ENCODE measurements at places on chromosomes 12 and 14. TPM values are rescaled to one million over a fixed set of nuclear protein-coding genes. Genes with fewer than 3 reads are reported as not detected.
A peak's percentile ranks its signal among the peaks of the same experiment; 100 is the strongest.

Gene HAL
- polyA plus RNA-seq = not detected

Gene OR6C1
- polyA plus RNA-seq = not detected

Gene KRT72
- polyA plus RNA-seq = not detected

- no peak for DNase-seq
These were observed 55.9 kb upstream of the RERGL start for GRCh38 chr12:18145924-18146323.

DNA sequence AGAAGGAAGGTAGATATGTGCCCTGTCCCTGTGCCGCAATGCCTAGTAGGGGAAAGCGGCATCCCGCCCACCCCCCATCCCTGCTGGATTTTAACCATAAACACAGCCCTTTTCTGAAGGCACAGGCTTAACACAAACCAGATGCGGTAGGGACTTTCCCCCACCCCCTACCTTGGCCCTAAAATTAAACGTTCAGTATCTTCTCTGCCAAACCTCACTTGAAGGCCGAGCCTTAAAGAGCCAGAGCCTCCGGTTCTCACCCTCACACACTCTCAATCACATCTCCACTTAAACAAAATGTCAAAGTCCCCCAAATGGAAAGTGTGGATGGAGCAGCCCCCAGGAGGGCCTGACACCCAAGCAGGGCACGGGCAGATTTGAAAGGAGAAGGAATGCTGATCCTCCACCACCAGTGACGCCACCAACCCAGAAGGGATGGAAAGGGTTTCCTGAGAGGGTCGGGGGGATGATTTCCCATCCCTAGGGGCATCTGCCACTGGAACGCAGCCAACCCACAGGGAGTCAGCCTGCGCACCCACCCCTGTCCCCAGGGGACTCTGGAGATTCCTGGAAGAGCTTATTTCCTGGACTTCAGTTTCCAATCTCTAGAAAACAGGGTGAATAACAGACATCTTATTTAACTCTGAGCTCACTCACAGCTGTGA is 26.4 kb downstream of the ACTN1 start:
- DNase-seq = no peak

Gene NKX2-8
- polyA plus RNA-seq = not detected

Gene CDKN1B
- 27.9 TPM for polyA plus RNA-seq

Gene BMAL2
- polyA plus RNA-seq = 0.47 TPM

DNA sequence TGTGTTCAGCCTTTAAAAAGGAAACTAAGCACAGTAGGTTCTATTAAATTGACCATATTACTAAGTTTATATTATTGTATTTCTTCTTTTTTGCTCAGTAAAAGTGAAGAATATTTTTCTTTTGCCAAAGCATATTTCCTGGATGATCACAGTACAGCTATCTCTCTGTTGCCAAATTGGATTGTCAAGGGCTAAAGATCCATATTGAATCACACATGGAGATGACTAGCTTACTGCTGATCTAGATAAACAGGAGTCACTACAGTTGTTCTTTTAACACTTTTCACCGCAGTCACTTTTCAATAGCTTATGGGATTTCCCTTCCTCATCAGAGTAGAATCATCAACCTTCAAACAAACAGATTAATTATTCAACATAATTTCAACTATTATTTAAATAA is 78.6 kb downstream of the LRRC9 start:
- DNase-seq = no peak

DNA sequence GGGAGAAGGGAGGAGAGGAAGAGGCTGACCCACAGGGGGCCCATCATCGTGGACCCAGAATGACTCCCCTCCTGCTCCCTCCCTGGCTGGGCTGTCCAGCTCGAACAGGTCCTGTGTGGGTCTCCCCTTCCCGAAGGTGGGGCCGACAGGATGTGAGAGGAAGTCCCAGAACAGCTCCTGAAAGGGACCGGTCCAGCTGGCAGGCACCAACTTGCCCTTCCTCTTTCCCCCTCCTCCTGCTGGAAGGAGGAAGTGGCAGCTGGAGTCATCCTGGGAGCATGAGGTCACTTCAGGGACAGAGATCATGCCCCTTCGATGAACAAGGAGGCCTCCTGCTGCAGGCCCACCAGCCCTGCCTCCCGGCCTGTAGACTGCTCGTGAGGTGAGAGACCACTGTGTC is 35.0 kb upstream of the BEGAIN start:
- no peak for DNase-seq

Gene NCKAP5L
- polyA plus RNA-seq = 7.2 TPM

Gene CDK4
- polyA plus RNA-seq = 118 TPM

Gene PRB2
- polyA plus RNA-seq = not detected

Gene ACOT4
- 10.6 TPM for polyA plus RNA-seq

DNA sequence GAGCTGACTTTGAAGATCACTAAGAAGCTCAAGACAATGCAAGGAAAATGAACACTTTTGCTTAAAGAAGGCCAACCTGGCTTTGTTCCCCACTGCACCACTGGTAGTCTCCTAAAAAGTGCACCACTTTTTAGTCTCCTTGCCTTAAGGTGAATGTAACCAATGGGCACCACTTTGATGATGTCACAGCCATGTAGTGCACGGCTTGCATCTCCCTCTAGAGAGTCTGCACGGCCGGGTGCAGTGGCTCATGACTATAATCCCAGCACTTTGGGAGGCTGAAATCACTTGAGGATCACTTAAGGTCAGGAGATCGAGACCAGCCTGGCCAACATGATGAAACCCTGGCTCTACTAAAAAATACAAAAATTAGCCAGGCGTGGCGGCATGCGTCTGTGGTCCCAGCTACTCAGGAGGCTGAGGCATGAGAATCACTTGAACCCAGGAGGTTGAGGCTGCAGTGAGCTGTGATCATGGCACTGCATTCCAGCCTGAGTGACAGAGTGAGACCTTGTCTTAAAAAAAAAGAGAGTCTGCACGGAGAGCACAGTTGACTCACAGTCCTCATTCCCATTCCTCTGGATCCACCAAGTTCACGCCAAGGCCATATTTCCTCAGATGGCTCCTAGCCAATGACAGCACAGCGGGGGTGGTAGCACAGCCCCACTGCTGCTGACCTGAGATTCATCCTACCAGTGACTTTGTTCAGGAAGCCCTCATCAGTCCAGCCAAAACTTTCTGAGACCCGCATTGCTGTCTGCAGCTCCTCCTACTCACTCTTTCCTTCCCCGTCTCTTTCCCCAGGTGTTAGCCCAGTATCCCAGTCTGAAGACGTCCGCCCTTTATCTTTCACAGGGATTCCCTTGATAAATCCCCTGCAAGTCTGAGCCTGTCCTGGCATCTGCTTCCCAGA is 16.5 kb upstream of the IFT81 start:
- no peak for DNase-seq

GRCh38 chr14:98906123-98906995 is 365.6 kb downstream of the BCL11B start:
- DNase-seq = peak; percentile 39

Gene OR6C3
- polyA plus RNA-seq = not detected

Gene PLEKHD1
- 3.4 TPM for polyA plus RNA-seq

GRCh38 chr12:1705774-1706631 is 15.1 kb downstream of the ADIPOR2 start:
- DNase-seq = no peak

DNA sequence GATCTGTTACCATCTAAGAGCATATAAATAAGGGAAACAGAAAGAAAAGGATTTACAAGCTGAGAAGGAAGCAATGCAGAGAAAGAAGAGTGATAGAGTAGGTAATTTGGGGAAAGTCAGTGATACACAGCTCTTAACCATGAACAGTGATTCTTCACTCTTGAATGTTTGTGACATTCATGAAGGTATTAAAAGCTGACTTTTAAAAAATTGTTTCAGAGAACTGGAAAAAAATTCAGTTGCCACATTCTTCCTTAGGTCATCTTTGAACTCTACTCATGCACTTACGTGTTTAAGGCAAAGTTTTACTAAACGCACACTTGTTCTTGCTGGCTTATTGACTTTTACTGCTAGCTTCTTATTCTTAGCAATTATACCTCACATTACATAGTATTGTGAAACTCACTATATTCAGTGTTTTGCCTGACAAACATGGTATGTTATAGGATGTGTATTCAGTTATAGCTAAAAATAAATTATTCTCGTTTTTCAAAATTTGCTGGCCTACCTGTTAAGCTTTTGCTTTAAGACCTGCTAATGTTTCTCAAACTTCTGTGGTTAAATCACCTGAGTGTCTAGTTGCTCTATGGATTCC is 10.9 kb downstream of the HIF1A start:
- DNase-seq = no peak

DNA sequence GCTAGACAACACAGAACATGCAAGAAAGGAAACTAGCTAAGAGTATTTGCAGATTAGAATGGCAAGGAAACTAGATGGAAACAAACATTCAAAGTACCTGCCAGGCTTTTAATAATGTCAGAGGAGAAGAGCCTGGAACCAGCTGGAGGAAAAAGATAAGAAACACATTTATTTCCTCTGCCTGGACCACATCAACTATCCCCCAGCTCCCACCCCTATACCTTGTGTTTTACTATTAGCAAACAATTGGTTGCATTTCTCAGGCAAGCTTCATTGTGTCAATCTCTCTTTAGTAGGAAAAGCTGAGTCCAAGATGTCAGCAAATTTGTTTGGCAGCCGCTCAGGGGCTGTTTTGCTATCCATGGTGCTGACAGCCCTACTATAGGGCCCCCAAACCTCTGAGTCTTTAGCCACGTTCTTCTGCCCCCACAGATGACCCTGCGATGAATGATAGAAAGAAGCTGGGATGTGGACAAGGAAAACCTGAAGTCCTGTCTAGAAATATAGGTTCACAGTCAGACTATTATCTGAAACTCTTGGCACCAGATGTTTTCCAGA is 11.6 kb upstream of the SYNDIG1L start:
- DNase-seq = no peak

Gene JPH4
- 3.6 TPM for polyA plus RNA-seq

Gene C12orf42
- polyA plus RNA-seq = not detected

DNA sequence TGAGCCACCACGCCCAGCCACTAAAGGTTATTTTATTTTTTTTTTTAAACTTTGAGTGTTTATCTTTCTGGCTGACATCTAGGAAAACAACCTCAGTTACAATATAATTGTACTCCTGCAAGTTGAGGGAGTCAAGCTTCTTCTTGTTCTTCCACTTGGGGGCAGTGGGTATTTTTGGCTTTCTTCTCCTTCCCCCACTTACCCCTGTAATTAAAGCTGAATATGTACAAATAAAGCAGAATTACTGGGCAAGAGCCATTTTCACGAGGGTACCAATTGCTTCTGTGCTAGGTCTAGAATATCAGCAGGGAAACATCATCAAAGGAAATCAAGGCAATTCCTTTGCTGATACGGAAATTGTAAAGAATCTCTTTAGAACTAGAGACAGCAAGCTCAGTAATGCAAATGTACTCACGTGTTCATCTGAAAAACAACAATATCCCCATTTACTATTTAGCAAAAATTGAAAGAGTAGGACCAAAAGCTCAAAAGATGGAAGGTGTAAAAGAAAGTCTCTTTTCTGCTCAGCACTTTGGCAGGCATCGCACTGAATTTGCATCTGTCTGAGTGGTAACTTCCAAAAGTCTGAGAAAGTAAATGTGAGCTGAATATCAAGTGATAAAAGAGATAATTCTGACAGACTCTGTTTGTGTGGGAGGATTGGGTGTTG is 72.8 kb downstream of the TAOK3 start:
- DNase-seq = no peak

Gene KRT78
- not detected for polyA plus RNA-seq

DNA sequence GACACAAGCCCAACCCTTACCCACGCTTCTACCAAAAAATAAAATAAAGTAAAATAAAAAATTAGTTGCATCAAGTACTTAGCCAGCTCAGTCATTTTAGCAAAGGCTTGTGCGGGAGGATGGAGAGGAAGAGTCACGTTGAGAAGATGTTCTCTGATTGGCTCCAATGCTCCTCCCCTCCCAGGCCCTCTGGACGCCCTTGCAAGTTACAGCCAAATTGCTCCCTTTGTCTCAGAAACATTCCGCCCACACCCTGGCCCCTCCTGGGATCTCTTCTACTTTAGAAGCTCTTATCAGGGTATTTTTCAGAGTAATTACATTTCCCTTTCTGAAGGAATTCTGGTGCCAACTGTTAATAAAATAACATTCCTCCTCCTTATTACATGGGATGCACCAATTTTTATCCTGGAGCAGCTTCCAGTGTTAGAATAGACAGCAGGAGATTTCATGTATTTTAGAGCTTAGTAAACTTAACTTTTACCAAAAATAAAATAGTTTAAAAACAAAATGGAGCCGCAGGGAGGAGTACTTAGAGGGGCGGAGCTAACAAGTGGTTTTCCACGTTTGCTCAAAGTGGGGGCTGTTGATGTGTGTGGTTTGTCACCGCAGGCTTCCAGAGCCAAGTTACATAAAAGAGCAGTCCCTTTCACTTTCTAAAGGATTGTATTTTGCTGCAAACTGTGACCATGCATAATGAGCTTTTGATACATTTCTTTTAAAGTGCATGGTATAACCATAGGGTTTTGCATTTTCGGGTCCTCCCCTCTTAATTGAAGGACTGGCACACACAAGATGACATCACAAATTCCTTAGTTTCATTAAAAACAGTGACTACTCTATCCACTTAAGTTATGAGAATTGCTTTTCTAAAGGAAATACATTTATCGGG is 71.7 kb upstream of the RAP1B start:
- no peak for DNase-seq

DNA sequence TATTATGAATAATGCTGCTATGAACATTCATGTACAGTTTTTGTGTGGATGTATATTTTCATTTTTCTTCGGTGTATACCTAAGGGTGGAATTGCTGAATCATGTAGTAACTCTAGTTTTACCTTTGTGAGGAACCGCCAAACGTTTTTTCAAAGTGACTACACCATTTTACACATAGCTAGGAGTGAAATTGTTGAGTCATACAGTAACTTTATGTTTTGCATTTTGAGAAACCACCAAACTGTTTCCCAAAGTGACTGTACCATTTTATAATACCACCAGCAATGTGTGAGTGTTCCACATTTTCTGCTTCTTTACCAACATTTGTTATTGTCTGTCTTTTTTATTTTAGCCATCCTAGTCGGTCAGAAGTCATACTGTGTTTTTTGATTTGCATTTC is 3.1 kb upstream of the TPH2 start:
- DNase-seq = no peak

DNA sequence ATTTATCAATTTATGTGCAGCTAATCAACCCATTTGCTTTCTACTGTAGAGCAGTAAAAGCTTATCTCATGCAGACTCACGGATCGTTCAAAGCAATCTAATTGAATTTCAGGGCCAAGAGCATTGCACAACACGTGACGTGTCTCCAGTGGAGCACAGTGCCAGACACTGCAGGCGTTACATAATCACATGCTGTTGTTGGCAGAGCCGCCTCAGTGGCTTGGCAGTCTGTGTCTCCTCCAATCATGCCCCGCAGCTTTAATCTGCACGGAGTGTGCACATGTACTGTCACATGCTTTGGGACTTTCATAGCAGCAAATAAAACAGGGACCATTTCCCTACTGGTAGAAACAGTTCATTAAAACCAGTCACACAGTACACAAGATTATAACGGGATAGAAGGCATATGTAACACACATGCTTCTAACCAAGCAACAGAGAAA is 309.3 kb downstream of the ITPR2 start:
- peak; percentile 95 for DNase-seq

GRCh38 chr12:131126662-131127173 is 173.0 kb downstream of the ADGRD1 start:
- DNase-seq = no peak

DNA sequence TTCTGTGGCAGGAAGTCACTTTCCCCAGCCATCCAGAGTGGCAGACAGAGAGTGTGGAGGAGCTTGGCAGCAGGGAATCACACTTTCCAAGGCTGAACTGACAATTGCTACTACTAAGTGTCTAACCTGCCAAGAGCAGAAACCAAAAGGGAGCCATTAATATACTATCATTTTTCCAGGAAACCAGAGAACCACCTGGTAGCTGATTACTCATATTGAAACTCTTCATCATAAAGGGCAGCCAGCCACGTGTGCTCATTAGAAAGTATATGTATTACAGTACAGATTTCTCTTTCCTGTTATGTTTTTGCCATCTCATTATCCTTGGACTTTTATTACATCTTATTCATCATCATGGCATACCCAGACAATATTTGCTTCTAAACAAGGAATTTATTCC is 374.9 kb downstream of the GXYLT1 start:
- no peak for DNase-seq
